ENCODE measurements at places on chromosomes 1 and 21.

GRCh38 chr21:41357546-41357945 lies 4.3 kb upstream of the MX2 start:
- no peak for DNase-seq

DNA sequence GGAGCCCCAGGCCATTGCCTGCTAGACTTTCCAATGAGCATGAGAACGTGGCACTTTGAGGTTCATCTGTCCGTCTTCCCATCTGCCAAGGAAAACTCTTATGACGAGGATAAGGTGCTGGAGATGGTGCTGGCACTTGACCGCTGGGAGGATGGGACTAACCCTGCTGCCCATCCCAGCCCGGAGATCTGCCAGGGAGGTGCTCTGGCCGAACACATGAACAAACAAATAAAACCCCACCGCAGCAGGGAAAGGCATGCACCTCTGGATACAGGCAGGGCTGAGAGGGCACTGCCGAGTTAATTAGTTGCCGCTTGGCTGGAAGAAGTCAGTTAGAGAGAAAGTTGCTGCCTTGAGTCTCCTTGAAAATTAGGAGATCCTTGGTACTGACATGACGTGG lies 308.4 kb downstream of the AJAP1 start:
- DNase-seq, result no peak

GRCh38 chr1:40773748-40774265 lies 9.8 kb upstream of the KCNQ4 start:
- no peak for DNase-seq

DNA sequence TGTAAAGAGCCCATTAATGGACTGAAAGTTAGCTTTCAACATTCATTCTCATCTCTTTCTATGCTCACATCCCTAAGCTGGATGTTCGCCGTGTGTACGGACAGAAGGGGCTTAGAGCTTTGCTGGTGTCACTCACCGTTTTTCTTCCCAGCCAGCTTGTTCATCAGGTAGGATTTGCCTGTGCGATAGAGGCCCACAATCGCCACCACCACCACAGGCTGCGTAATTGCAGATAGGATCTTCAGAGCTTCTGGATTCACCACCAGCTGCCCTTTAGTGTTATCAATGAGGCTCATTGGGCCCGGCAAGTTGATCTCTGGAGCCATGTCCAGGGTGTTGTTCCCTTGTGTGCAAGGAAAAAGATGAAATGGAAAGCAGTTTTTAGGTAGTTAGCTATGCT lies 4.3 kb downstream of the GBP2 start:
- DNase-seq, result no peak

DNA sequence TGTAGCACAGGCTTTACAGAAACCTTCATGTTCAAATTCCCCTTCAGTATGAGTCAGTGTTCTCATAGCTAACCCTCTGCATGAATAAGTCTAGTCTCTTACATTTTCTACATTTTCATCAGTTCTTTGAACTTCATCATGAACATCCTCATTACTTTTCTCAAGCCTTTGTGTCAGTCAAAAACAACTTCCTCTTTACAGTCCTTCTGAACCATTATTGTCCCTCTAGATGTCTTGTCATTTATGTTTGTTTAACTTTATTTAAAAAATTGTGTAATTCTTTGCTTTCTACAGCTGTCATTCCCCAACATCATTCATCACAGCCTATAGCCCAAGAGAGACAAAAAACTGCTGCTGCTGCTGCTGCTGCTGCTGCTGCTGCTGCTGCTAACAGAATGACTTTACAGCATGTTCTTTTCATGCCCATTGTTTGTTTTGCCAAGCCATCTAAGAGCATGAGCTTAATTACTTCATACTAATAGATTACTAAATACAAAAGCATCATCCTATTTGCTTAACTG lies 133.1 kb downstream of the LRRC40 start:
- no peak for DNase-seq

DNA sequence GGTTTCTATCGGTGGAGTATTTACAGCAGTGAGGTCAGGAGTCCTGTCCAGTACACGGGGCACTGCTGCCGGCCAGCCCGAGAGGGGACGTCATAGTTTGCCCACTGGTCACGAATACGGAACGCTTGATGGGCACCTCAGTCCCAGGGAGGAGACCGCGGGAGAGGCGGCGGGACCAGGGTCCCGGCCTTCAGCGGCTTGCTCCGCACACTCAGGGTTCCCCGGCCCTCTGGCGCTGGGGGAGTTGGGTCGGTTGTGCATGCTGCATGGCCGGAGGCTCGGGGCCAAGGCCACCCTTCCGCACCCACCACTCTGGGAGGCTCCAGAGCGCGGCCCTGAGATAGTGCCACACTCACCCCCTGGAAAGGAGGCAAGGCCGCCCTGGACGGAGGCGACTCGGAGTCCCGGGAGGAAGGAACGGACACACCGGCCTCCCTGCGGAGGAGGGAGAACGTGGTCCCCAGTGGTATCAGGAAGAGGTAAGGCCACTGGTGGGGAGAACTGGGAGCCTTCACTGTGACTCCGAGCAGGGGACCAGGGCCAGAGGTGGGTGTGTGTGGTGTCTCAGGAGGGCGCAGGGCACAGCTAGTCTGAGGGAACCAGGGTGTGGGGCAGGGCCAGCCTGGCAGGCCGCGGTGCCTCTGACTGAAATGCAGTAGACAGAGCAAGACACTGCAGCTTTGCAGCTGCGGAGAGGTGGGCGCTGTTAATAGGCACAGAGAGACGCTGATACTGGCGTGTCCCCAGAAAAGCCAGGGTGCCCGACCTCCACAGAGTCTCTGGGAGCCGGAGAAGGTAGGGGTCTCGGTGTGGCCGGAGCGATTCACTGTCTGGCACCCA lies 28.6 kb upstream of the PRSS38 start:
- DNase-seq, result no peak

- no peak for DNase-seq
Measured at GRCh38 chr1:182762536-182762935, 27.0 kb upstream of the NPL start.

All from left hindlimb (tissue), 1 donor.